Aorta (tissue), 5 donors: ENCODE measurements at places on chromosomes 11 and 22. TPM values are rescaled to one million over a fixed set of nuclear protein-coding genes. Genes with fewer than 3 reads are reported as not detected.

DNA sequence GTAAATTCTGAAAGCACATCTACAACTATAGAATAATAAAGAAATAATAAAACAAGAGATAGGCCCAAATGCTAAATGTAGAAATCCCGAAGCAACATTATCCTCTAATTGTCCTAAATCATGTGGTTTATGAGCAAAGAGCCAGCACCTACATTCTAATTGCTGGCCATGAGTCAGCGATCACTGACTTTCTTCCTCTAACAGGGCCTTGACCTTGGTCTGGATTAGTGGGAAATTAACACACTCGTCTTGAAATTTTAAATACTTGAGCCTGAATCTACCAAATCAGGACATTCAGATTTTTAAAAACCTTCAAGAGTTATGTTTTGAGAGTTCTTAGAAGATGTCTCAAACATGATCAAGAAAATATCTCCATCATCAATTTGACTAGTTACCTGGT, 727.6 kb downstream of the METTL15 start:
- H3K27me3 ChIP-seq = no peaks in the 10 kb centered on the region
- no peak for DNase-seq
- H3K4me3 ChIP-seq = no peak overlapping the region
- no peaks in the 10 kb centered on the region for H3K36me3 ChIP-seq

GRCh38 chr11:122977470-122978298, 4.0 kb downstream of the BSX start:
- no peaks in the 10 kb centered on the region for H3K4me1 ChIP-seq
- no peak overlapping the region for H3K27ac ChIP-seq
- no peaks in the 10 kb centered on the region for H3K27me3 ChIP-seq
- H3K36me3 ChIP-seq = no peaks in the 10 kb centered on the region
- no peak overlapping the region for H3K4me3 ChIP-seq
- DNase-seq = no peak

GRCh38 chr11:113773092-113773415, 438 bp downstream of the ZW10 start:
- no peak for DNase-seq
- no peaks in the 10 kb centered on the region for H3K36me3 ChIP-seq
- H3K4me1 ChIP-seq = peaks cover 4% of the 10 kb centered on the region
- H3K4me3 ChIP-seq = peak overlapping the region; percentile 82
- no peak overlapping the region for H3K27ac ChIP-seq

- H3K4me3 ChIP-seq = no peak overlapping the region
- H3K36me3 ChIP-seq = no peaks in the 10 kb centered on the region
- H3K27ac ChIP-seq = peak overlapping the region; percentile 80
- H3K27me3 ChIP-seq = no peaks in the 10 kb centered on the region
- DNase-seq = peak; percentile 91
These were observed 45.6 kb downstream of the BCR start for GRCh38 chr22:23225724-23226496.

The MYOD1 gene
- not detected for total RNA-seq

The PLEKHB1 gene
- 10.5 TPM for total RNA-seq
